Kasumi-1 (cell line): ENCODE measurements at places on chromosomes 11 and 22.

GRCh38 chr11:73889536-73889935 lies 12.7 kb downstream of the PAAF1 start:
- no peak for DNase-seq

GRCh38 chr11:68998390-68998911 lies 14.6 kb downstream of the MRGPRF start:
- DNase-seq: no peak

GRCh38 chr11:34339149-34340064 lies 18.4 kb downstream of the ABTB2 start:
- DNase-seq: peak; percentile 58

- DNase-seq: no peak
These were observed 373.2 kb downstream of the LUZP2 start for GRCh38 chr11:24870048-24870447.

- DNase-seq: no peak
These were observed 106.8 kb downstream of the KIRREL3 start for GRCh38 chr11:126893796-126894195.

GRCh38 chr11:110493346-110493745 lies 63.6 kb downstream of the FDX1 start:
- DNase-seq: no peak

- no peak for DNase-seq
These were observed 14.0 kb upstream of the TUB start for GRCh38 chr11:8066911-8067455.

DNA sequence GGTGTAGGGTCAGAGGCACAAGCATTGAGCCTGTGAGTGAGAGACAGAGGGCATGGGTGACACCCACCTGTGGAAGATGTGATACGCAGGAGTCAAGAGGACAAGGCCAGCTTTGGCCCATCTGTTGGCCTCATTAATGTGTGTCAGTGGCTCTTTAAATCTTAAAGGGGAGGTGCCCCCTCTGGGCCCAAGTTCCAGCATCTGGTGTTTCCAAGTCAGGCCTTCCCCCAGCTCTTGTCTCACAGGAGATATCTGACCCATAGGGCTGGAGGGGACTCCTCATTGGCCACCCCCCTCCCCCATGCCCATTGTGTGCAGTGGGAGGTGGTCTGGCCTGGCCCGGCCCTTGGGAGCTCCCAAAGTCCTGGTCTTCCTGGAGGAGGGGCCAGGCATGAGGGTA lies 8.9 kb downstream of the KCNK7 start:
- DNase-seq: no peak

DNA sequence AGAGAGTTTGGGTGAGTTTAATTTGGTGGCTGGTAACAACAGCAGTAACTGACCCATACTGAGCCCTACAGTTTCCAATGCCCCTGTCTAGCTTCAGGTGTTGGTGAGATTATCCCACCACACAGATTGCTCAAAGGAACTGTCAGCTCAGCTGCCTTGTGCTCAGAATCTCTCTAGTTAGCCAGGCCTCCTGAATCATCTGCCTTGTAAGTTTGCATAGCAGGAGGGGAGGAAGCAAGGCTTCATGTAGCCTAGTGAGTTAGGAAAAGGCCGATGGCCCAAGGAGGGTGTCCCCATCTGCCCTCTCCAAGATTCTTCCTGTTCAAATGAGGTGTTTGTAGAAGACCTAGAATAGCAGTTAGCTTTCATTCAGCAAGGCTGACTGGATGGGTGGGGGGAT lies 74.3 kb downstream of the MICAL2 start:
- no peak for DNase-seq

DNA sequence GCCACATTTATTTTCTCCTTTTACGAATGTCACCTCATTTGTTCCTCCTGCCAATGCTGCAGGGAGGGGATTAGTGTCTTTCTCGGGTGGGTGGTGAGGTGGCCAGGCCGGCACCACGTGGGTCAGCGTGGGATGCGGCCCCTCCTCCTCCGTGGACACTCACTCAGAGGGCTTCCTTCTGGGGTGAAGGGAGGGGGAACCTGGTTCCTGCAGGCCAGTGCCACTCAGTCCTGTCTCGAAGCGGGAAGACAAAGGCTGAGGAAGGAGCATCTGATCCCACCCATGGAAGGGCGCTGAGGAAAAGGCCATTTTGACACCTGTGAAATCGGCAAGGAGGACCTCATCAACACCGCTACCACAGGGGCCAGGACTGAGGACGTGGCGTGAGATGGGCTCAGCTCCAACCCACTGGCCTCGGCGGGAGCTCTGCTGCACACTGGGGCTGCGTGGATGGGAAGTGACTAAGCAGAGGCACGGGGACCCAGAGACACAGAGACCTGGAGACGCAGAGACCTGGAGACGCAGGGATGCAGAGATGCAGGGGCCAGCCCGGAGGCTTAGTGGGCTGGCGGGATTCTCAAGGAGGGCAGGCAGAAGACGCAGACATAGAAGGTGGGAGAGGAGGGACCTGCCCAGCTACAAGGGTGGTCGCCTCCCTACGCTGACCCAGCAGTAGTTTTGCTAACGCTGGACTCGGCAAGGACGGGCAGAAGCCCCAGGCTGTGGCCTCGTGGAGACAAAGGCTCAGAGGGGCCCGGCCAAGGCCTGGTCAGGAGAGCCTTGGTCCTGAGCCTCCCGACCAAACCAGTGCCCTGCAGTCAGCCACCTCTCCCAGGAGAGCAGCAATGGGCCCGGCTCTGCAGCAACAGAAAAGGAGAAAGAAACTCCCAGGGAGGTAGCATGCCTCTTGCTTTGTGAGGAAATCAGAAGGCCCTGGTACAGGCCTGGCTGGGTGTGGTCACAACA lies 1071.2 kb downstream of the BRD1 start:
- no peak for DNase-seq

GRCh38 chr11:120197977-120198376 lies 12.9 kb upstream of the OAF start:
- DNase-seq: no peak

- DNase-seq: no peak
These were observed 121.2 kb downstream of the NELL1 start for GRCh38 chr11:20790622-20791021.

DNA sequence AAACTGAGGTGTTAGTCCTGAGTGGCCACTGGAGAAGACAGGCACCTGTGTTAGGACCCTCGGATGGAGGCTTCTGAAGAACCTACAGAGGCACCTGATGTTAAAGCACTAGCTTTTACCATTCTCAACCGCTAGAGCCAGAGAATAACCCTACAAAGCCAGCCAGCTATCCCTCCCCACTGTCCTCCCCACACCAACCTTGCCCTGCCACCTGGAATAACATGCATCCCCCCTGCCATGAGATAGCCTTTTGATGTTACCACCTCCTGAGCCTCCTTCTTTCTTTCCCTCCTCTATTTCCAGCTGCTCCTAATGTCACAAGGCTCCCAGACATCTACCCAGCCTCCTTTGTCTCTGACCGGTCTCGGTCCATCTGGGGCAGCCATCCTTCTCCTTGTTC lies 28.1 kb downstream of the COMMD9 start:
- no peak for DNase-seq

GRCh38 chr11:20661445-20661844 lies 7.9 kb upstream of the NELL1 start:
- no peak for DNase-seq

DNA sequence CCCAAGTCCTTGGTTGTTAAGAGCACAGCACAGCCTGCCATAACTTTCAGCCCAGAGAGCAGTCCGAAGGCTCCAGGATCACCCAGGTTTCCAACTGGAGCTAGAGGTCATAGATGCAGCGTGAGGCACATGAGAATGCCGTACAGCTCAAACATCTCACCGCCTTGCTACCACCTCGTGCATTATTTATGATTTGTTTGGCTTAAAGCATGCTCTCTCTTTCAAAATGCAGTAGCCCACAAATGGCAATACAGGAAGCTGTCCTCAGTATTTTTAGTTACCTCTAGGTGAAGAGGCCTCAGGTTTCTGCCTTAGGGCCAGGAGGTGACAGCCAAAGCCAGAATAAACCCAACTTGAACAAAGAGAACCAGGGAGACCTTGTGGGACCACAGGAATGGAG lies 14.4 kb downstream of the SCN3B start:
- no peak for DNase-seq

DNA sequence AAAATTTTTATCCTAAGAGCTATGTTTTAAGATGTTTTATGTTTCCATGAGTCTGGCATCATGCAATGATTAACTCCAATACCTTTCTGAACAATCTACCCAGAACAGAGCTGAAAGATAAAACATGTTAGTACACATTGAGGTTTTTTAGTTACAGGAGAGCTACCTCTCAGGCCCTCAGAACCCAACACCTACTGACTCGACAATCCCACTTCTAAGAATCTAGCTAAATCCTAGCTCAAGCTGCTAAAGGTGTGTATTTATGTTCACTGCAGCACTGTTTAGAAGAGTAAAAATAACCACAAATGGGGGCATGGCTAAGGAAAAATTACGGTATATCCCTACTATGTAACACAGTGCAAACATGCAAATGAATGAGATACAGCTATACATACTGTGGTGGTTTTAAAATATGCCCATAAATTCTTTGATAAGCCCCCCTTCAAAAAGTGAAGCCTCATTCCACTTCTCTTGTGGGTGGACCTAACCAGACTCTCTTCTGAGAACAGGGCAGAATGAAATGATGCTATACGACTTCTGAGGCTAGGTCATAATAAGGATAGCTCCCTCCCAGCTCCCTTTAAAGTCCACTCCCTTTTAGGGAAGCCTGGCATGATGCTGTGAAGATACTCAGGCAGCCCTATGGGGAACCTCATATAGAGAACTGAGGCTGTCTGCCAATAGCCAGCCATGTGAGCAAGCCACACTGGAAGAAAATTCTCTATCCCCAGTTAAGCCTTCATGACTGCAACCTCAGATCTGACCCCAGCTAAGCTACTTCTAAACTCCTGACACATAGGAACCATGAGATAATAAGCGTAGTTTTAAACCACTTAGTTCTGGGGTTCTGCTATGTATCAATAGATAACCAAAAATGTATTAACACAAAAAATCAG lies 29.5 kb downstream of the TMEM123 start:
- no peak for DNase-seq

- no peak for DNase-seq
These were observed 154.9 kb upstream of the MPPED2 start for GRCh38 chr11:30741039-30741550.

DNA sequence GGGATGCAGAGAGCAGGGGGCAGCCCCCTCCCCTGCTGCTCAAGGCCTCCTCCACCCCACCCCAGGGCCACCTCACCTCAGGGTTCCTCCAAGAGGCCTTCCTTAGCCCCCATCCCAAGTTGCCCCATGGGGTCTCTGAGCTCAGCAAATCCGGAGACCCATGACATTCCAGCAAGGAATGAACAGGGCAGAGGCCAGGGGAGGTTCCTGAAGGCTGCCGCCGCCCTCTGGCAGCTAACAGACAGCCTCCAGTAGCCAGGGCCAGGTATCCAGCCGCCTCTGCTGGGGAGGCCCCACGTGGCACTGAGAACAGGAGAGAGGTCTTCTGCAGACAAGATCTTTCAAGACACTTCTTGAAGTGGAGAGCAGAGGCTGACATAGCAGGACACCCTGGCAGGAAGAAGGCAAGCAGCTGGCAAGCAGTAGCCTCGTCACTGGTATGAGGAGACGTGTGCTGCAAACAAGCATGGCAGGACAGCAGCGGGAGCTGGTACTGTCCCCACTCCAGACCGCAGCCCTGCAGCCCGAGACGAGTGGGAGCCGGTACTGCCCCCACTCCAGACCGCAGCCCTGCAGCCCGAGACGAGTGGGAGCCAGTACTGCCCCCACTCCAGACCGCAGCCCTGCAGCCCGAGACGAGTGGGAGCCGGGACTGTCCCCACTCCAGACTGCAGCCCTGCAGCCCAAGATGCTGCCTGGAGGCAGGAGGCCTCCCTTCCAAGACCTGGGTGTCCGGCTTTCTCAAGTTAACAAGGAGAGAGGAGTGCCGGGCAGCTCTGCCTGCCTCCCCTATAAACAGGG lies 190.6 kb downstream of the IGLL1 start:
- DNase-seq: no peak

- DNase-seq: no peak
These were observed 116.2 kb downstream of the KCNQ1OT1 start for GRCh38 chr11:2583605-2583958.

GRCh38 chr11:132161403-132162078 lies 791.1 kb downstream of the NTM start:
- DNase-seq: no peak

DNA sequence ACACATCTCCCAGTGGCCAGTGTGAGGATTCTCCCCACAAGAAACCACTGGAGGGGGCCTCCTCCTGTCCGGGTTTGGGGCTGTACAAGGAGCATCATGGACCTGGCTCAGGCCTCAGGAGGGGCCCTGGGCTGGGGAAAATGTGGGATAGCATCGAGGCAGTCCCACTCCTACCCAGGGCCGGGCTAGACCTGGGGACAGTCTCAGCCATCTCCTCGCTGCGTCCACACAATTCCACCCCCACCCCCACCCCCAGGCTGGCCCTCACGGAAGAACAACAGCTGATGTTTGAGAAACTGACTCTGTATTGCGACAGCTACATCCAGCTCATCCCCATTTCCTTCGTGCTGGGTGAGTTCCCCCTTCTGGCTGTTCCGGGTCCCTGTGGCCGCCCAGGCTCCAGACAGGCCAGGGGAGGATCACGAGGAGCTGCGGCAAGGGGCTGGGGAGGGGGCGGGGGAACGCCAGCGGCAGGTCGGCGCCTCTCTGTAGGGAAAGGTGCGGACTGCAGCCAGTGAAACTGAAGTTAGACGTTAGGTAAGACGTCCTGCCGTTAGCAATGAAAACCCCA lies 4.8 kb downstream of the BEST1 start:
- peak; percentile 86 for DNase-seq

DNA sequence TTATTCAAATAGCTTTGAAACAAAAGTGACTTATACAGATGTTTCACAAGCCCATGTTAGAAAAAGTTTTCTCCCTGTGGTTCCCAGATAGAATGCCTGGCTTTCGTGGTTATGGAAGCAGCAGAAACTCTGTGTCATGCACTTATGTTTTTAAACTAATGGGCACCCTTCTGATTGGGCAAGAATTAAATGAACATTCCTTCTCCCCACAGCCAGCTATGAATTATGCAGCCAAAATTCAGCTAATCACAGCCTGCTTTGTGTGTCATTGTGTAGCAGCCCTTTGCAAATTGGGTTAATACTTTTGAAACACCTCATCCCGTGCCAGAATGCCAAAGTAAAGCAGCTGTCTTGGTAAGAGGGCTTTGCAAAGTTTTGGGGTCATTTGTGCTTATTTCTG lies 46.9 kb downstream of the PANX1 start:
- no peak for DNase-seq

DNA sequence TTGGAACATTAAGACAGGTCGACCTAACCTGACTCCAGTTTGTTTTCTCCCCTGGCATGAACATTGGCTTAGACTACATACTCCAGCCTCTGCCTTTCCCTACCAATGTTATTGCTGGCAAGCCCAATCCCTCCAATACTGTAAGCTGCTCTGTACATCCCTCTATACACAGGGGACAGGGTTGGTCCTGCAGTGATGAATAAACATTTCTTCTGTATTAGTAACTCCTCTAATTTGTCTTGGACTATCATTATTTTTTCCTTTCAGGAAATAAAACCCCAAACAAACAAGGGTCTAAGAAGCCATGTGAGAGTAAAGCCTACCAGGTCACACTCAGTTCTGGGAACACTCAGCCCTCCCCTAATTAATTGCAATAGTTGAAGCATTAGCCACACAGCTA lies 35.1 kb upstream of the FJX1 start:
- no peak for DNase-seq

- no peak for DNase-seq
These were observed 3.0 kb downstream of the GAL start for GRCh38 chr11:68687311-68687710.
